ENCODE measurements at places on chromosomes 2 and 18.
A peak's percentile ranks its signal among the peaks of the same experiment; 100 is the strongest.

- no peak for DNase-seq
Observed at GRCh38 chr2:147689220-147689909, 155.5 kb upstream of the ACVR2A start.

GRCh38 chr2:223602972-223603371 lies 811 bp upstream of the SCG2 start:
- no peak for DNase-seq

GRCh38 chr2:144541396-144541795 lies 21.5 kb upstream of the ZEB2 start:
- DNase-seq, result no peak

- peak; percentile 26 for DNase-seq
Observed at GRCh38 chr18:54671291-54671881, 80.3 kb downstream of the DYNAP start.
